ENCODE measurements at places on chromosomes 12 and 14. TPM values are rescaled to one million over a fixed set of nuclear protein-coding genes. Genes with fewer than 3 reads are reported as not detected.

POTEG gene
- polyA plus RNA-seq: not detected

LRFN5 gene
- polyA plus RNA-seq: 12.7 TPM

SMCO2 gene
- 0.10 TPM for polyA plus RNA-seq

CLEC4C gene
- not detected for polyA plus RNA-seq

RBM19 gene
- polyA plus RNA-seq: 15.4 TPM

TPH2 gene
- not detected for polyA plus RNA-seq

AICDA gene
- polyA plus RNA-seq: 0.14 TPM

SERPINA9 gene
- not detected for polyA plus RNA-seq

ANO2 gene
- polyA plus RNA-seq: 2.9 TPM

KRT8 gene
- polyA plus RNA-seq: 202 TPM

RGS6 gene
- polyA plus RNA-seq: 0.65 TPM

GALNT8 gene
- 0.60 TPM for polyA plus RNA-seq

CAMKK2 gene
- polyA plus RNA-seq: 47.0 TPM

NR1H4 gene
- 1.9 TPM for polyA plus RNA-seq

IQSEC3 gene
- 0.60 TPM for polyA plus RNA-seq

SLCO1C1 gene
- polyA plus RNA-seq: 0.27 TPM

FIGNL2 gene
- polyA plus RNA-seq: 0.33 TPM

RPGRIP1 gene
- polyA plus RNA-seq: 0.15 TPM

COPZ1 gene
- 86.3 TPM for polyA plus RNA-seq

SLC35F4 gene
- polyA plus RNA-seq: 0.11 TPM

STXBP6 gene
- 25.1 TPM for polyA plus RNA-seq

SPTB gene
- 0.76 TPM for polyA plus RNA-seq

RD3L gene
- polyA plus RNA-seq: 0.57 TPM

KRT74 gene
- not detected for polyA plus RNA-seq

IL26 gene
- polyA plus RNA-seq: 0.10 TPM

DNAJC22 gene
- polyA plus RNA-seq: 0.03 TPM

PLCZ1 gene
- not detected for polyA plus RNA-seq

LRTM2 gene
- polyA plus RNA-seq: not detected

FAM161B gene
- 7.4 TPM for polyA plus RNA-seq

HCAR2 gene
- 4.0 TPM for polyA plus RNA-seq

C1R gene
- 1,192 TPM for polyA plus RNA-seq

CD9 gene
- polyA plus RNA-seq: 554 TPM

KIF5A gene
- polyA plus RNA-seq: 1.3 TPM
